ENCODE measurements at places on chromosomes 6 and 20.

- DNase-seq: no peak
Observed at GRCh38 chr6:16238963-16239797, 793 bp downstream of the GMPR start.

DNA sequence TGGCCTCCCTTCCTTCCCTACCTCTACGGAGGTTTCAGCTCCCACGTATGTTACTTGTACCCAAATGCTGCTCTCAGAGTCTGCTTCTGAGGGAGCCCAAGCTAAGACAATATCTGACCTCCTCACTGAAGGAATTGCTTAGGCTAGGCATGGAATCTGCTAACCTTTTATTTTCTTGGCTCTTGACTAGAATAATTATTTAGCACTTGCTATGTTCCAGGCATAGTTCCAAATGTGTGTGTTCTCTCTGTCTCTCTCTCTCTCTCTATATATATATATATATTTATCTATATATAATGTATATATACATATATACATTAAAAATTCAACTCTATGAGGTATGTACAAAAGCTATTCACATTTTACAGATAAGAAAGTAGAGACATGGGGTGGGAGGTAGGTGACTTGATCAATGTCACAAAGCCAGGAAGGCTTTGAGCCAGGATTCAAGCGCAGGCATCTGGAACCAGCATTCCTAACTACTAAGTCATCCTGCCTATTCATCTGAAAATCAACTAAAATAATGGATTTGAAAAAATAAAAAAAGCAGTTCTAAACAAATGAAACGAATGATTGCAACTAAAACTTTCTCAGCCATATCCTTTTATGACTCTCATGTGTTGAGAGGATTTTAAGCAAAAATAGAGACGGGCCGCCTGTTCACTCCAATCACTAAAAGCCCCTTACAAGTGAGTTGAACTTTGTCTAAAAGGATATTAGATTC, 189.7 kb upstream of the JAG1 start:
- DNase-seq: no peak

GRCh38 chr6:96923871-96924493, 546 bp upstream of the KLHL32 start:
- no peak for DNase-seq

GRCh38 chr6:163900570-163900969, 486.1 kb downstream of the QKI start:
- DNase-seq: no peak

GRCh38 chr6:130050230-130050629, 31.8 kb downstream of the L3MBTL3 start:
- DNase-seq: no peak

DNA sequence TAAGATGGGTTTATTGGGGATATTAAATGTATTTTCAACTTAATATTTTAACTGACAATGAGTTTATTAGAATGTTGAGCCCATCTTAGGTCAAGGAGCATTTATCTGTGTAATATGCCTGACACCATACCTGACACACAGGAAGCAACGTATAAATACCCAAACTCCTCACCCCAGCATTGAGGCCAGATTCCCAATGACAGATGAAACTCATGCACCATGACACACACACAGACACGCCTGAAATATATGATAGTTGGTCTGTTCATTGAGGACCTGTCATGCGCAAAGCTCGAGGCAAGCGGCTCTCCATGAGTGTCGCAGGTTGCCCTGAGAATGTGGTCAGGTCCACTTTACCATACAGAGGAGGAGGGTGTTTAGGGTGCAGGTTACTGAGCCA, 64.1 kb downstream of the GFOD1 start:
- no peak for DNase-seq

- no peak for DNase-seq
Observed at GRCh38 chr6:96152114-96152708, 136.4 kb downstream of the FUT9 start.

GRCh38 chr20:33668466-33669155, 1.9 kb downstream of the ACTL10 start:
- DNase-seq: no peak

GRCh38 chr6:70210462-70210861, 92.4 kb downstream of the COL9A1 start:
- DNase-seq: no peak

DNA sequence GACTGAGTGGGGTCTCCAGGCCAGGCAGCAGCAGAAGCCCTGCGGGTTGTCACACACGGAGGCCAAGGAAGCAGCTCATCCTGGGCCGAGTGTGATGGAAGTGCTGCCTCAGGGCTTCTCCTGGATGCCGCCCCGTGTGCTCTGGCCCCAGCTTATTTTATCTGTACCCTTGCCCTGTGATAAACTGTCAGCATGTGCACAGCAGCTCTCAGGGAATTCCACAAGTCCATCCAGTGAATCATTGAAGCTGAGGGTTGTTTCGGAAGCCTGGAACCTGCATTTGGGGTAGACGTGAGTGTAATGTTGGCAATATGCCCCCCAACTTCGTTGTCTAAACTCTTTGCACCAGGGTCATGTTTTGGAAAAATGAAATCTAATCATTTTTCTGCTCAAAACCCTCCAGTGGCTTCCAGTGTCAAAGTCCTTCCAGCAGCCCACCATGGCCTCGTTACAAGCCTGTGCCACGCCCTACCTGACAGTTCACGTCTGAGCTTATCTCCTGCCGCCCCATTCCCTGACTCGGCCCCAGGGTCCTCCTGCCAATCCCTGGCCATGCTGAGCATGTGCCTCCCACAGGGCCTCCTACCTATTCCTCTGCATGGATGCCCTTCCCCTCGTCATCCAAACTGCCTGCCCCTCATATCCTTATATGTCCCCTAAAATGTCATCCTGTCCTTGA, 168.1 kb upstream of the THBS2 start:
- no peak for DNase-seq

DNA sequence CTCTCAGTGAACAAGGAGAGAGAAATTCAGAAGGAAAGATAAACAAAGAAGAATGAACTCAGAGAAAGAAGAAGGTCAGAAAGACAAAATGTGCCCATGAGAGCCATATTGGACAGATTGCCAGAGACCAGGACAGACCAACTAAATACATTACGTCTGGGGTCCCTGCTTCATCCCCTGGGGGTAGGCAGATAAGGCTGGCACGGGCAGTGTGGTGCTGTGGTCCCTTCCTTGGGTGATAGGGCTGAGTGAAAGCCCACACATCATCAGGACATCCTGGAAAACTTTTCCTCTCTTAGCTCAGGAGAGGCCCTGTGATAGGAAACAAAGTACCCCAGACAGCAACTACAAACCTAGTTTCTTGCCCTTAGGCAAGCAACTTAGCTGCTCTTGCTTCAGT, 13.2 kb upstream of the ARMC12 start:
- no peak for DNase-seq

DNA sequence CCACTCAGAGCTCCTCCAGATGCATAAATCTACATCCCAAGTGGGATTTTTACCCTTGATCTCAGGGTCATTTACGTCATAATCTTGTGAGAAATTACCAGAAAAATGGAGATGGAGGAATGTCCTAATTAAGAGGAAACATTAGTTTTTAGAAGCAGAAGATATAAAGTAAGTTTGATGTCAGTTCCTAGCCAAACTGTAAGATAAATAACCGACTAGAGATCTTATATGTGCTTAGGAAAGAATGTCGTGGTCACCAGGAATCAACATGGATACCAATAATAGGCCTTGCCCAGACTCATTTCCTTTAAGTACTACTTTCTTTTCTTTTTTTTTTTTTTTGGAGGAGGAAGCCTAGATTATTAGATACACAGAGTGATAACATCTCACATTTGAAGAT, 186.9 kb downstream of the UTRN start:
- no peak for DNase-seq

- DNase-seq: no peak
Observed at GRCh38 chr6:167397712-167398111, 72.8 kb downstream of the TTLL2 start.

DNA sequence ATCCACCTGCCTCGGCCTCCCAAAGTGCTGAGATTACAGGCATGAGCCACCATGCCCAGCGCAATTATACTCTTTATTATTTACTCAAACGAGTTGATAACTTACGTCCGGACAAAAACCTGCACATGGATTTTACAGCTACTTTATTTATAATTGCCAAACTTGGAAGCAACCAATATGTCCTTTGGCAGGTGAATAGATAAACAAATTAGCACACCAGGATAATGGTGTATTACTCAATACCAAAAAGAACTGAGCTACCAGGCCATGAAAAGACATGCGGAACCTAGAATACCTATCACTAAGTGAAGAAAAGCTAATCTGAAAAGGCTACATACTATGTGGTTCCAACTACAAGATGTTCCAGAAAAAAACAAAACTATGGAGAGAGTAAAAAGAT, 168.1 kb downstream of the ASCC3 start:
- DNase-seq: no peak

GRCh38 chr6:37643851-37644672, 53.6 kb downstream of the MDGA1 start:
- no peak for DNase-seq

GRCh38 chr6:134502614-134503549, 185.0 kb upstream of the SGK1 start:
- no peak for DNase-seq

- DNase-seq: no peak
Observed at GRCh38 chr6:142740449-142740848, 204.5 kb downstream of the HIVEP2 start.

DNA sequence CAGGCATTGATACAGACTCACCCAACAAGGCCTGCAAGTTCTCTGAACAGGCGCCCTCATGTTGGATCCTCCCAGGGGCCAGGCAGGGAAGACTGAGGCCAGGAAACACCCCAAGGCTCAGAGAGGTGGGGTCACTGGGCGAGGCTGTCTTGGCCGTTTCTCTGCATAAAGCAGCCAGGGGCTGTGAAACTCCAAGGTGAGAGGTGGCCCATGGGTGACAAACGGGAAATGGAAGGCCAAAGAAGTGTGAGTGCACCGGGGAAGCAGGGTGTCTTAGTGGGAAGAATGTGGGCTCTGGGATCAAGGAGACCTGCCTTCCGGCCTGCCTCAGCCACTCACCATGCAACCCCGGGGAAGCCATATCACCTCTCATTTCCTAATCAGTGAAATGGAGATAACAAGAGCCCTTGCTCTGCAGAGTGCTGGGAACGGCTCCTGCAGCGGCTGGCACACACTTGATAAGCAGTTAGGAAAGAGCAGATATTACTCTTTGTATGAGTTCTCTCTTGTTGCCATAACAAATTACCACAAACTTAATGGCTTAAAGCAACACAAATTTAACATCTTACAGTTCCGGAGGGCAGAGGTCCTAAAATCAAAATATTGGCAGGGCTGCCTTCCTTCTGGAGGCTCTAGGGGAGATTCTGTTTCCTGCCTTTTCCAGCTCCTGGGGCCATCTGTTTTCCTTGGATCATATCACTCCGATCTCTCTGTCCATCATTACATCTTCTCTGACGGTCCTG, 168.6 kb downstream of the NFATC2 start:
- DNase-seq: no peak

- DNase-seq: no peak
Observed at GRCh38 chr6:15819226-15819625, 156.4 kb upstream of the DTNBP1 start.

DNA sequence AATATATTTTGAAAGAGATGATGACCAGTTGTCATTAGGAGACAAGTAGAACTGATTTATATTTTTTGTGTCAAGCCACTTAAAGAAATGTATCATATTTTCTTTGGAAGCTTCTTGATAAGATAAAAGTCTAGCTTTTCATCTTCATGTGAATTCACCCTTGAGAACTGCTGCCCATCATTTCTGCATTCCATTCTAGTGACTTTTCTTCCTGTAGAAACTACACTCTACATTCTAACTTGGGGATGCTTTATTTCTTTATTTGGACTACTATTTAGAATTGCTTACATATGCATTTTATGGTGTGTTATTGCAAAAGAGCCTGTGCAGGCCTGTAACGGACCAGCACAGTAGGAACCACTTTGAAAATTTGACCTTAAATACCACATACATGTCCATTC, 335.0 kb upstream of the KCNQ5 start:
- no peak for DNase-seq

DNA sequence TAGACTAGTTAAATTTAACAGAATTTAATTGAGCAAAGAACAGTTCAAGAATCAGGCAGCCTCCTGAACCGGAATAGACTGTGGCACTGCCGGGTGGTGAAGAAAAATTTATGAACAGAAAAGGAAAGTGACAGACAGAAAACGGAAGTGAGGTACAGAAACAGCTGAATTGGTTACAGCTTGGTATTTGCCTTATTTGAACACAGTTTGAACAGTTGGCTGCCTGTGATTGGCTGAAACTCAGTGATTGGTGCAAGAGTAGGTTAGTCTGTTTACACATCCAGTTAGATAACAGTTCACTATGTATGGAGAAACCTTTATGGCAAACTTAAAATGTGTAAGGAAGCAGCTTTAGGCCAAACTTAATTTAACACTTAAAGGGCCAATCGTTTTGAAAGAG, 116.0 kb upstream of the CITED2 start:
- DNase-seq: no peak

DNA sequence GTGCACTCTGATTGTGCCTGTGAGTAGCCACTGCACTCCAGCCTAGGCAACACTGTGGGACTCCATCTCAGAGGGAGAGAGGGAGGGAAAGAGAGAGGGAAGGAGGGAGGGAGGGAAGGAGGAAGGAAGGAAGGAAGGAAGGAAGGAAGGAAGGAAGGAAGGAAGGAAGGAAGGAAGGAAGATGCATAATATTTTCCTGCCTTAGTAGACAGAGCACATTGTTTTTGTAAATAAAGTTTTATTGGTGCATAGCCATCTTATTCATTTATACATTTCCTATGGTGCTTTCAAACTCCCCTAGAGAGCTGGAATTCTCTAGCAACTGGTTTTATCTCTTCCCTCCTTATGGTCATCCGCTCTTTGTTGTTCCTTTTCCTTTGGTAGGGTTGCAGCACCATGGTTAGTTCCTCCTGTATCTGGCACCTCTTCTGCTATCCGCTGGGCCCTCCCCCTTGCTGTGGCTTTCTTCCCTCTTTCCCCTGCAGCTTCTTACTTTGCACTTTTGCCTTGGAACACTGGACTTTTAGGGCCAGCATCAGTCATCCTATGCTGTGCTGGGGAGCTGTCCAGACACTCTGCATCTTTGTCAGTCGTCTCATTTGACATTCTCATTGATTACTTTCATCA, 20.2 kb downstream of the GPR6 start:
- no peak for DNase-seq

DNA sequence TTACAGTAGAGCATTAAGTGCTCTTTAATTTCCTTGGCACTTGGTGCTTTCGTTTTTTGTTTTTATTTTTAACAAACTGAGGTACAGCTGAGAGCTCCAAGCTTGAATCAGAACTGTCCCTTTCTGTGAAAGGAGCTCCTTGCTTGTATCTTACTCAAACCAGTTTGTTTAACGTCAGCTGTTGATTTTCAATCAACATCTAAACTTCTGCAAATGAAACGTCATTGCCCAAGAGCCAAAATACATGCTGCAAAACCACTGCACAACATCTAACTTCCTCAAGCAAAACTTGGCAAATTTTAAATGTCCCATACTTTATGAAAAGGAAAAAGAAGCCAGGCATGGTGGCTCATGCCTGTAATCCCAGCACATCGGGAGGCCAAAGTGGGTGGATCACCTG, 15.2 kb downstream of the VNN2 start:
- DNase-seq: no peak
